Spleen (tissue), 13 donors: ENCODE measurements at places on chromosomes 16 and 17. TPM values are rescaled to one million over a fixed set of nuclear protein-coding genes. Genes with fewer than 3 reads are reported as not detected.
A peak's percentile ranks its signal among the peaks of the same experiment; 100 is the strongest.

GRCh38 chr17:72233986-72234385 lies 113.2 kb downstream of the SOX9 start:
- no peak for DNase-seq

- no peak for DNase-seq
These were observed 28.3 kb upstream of the APPBP2 start for GRCh38 chr17:60554377-60554788.

Gene CDC27
- total RNA-seq = 57.6 TPM

Gene CD7
- 39.4 TPM for total RNA-seq

DNA sequence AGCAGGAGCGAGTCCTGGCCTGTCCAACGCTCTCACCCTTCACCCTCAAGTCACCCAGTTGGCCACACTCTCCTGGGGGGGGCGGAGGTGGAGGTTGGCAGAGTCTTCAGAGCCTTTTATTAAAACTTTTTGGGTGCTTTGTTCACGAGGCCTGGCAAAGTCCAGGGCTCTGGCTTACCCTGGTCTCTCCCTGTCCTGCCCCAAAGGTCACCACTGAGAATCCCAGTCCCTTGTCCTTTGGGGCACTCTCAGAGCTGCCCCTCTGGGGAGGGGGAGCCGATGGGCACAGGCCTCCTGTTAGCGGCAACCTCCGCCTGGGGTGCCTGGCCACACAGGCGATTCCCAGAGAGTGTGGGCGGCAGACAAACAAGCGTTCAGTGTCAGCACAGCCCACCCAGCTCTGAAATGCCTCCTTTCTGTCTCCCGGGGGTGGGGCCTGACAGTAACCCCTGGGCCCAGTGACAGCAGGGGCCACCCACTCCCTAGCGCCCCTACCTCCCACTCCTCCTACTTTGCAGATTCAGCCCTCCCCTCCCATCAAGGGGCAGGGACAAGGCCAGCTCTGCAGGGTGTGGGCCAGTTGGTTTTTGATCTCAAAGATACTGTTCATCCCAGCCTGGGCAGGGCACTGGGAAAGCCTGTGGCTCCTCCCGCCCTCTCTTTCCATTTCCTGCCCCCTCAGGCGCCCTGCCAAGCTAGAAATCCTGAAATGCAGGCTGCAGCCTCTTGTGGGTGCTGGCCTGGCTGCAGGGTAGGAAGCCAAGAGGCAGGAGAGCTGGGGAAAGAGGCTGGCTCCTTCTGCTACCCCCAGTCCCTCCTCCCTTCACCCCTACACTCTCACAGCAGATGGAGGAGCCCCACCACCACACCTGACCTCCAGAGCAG lies 36.6 kb upstream of the EMP2 start:
- DNase-seq = no peak

- peak; percentile 78 for DNase-seq
These were observed 91.9 kb downstream of the CRISPLD2 start for GRCh38 chr16:84911486-84912216.

DNA sequence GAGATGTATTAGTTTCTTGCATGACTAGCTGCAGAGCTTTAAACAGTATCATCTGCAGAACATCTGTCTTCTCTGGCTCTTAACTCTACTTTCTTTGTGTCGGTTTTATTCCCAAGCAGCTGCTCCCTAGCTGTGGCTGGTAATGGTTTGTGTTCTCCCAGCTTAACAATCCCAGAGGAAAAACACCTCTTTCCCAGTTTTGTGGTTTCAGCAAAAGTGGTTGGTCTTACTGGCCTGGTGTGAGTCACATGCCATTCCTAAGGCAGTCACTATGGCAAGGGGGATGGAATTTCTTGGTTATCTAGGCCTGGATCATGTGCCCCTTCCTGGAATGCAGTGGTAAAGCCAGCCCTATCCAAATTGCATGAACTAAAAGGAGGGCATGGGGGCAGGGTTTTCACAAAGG lies 27.5 kb downstream of the OMG start:
- DNase-seq = no peak

Gene SCGB1C2
- not detected for total RNA-seq

DNA sequence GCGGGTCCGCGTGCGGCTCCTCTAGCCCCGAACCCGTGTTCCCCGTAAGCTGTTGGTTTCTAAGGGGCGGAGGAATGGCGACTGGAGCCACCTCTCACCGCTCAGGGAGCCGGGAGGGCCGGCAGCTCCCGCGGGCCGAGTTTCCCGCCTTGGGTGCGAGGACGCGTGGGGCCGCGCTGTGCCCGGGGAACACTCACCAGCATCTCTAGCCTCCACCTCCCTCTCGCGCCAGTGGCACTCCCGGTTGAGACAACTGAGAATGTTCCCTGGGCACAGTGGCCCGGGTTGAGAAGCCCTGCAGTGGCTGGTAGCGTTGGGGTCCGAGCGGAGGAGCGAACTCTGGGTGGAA lies 560 bp downstream of the TELO2 start:
- peak; percentile 84 for DNase-seq

DNA sequence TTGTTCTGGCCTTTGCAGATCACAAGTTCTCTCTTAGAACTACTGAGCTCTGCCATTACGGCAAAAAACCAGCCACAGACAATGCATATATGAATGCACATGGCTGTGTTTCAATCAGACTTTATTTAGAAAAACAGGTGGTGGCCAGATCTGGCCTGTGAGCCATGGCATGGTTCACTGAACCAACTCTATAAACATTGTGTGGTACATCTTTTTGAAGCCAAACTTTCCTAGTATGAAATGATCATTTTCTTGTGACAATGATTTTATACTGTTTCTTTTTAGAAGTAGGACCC lies 65.9 kb upstream of the AMZ2 start:
- no peak for DNase-seq

- no peak for DNase-seq
These were observed 38.2 kb downstream of the MAF start for GRCh38 chr16:79562166-79562823.

Gene SBK1
- total RNA-seq = 1.0 TPM

DNA sequence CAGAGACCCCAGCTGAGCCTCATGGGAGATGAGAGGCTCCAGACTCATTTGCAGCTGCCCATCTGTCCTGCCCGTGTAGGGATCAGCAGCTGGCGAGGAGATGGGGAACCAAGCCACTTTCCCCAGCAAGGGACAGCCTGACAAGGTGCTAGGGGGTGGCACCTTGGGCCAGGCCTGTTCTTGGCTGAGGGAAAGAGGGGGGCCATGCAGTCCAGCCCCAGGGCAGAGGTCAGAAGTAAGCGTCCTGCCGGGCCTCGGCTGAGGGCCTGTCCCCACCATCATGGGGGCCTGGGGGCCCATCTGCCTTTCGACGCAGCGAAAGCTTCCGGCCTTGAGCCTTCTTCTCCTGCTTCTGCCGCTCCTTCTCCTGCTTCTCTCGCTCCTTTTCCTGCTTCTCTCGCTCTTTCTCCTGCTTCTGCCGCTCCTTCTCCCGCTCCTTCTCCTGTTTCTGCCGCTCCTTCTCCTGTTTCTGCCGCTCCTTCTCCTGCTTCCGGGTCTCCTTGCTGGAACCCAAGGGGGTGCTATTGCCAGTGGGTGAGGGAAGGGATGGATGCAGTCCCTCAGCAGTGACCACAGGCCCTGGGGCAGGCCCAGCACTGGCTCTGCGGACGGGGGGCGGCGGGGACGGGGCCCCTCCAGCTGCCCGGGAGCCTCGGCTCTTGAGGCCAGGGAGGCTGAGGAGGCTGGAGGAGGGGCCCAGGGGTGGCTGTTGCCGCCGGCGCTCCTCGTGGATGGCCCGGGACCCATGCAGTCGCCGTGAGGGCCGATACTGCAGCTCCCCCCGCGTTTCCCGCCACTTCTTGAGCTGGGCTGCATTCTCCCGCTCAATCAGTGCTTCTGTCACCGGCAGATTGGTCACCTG lies 2.8 kb upstream of the CD2BP2 start:
- peak; percentile 72 for DNase-seq

DNA sequence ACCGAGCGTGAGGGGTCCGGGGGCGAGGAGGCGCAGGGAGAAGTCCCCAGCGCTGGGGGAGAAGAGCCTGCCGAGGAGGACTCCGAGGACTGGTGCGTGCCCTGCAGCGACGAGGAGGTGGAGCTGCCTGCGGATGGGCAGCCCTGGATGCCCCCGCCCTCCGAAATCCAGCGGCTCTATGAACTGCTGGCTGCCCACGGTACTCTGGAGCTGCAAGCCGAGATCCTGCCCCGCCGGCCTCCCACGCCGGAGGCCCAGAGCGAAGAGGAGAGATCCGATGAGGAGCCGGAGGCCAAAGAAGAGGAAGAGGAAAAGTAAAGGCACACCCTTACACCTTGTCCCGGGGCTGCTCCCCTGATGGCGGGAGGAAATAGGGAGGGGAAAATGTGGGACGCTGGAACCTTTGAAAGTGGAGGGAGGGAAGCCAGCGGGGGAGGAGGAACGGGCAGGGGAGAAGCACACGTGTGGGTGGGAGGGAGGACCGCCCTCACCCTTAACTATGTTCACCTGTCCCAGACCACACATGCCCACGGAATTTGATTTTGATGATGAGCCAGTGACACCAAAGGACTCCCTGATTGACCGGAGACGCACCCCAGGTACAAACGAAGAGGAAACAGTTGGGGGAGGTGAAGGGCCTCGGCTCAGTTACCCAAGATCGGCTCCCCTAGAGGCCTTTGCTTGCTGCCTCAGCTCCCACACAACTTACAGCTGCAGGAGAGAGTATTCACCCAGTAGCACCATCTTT lies 916 bp downstream of the PAGR1 start:
- DNase-seq = peak; percentile 93

GRCh38 chr16:83945587-83945986 lies 7.5 kb upstream of the OSGIN1 start:
- DNase-seq = no peak

- DNase-seq = no peak
These were observed 53.0 kb downstream of the SF3B3 start for GRCh38 chr16:70576431-70577255.

DNA sequence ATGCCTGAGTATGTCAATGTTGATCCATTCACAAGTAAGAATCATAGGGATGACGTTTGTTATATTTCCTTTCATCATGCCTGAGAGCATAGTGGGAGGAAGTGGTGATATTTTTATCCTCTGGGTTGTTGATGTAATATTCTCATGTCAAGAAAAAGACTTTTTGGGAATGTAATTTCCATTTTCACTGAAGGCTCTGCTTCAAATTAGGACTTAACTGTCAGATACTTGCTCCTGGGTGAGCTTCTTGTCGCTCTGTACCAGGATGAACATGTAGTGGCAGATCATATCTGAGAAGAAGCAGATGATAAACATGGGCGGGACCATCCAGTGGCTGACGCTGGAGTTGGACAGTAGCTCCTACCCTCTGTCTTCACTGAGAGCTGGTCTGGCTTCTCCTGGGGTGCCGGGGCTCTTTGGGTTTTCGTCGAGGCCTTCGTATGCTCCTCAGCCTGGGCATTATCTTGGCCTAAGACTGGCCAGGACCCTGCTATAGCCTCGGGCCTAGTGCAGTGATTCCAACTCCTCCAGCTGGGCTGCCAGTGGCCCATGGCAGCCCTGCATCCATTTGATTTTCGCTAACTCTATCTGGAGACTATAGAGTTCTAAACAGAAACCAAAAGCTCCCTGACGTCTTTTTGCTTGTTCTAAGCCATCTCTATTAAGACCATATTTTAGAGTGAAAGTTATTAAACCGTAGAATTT lies 19.7 kb downstream of the CYB5B start:
- DNase-seq = no peak

- DNase-seq = no peak
These were observed 78.3 kb downstream of the DYNLRB2 start for GRCh38 chr16:80618862-80619648.

Gene CDH15
- 0.74 TPM for total RNA-seq

Gene SULT1A2
- total RNA-seq = 2.0 TPM
